ENCODE measurements at places on chromosomes 7 and 10.

GRCh38 chr7:140456551-140457051, 22.7 kb downstream of the MKRN1 start:
- DNase-seq, result no peak

DNA sequence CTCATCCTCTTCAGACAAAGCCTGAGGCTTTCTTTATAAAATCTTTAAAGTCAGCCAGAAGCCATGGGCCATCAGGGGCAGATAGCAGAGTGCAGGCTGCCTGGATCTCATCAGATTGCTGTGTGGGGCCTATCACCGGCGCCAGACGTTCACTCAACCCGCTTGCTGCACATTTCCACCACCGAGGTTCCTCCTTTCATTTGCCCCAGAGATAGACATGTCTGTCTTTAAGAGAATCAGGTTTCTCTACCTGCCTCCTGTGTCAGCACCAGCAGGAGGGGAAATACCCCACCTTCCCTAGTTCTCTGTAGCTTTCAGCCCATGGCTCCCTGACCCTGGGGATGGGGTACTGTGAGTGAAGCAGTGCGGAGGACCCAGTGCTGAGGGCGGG, 22.0 kb downstream of the SLC18A2 start:
- no peak for DNase-seq

DNA sequence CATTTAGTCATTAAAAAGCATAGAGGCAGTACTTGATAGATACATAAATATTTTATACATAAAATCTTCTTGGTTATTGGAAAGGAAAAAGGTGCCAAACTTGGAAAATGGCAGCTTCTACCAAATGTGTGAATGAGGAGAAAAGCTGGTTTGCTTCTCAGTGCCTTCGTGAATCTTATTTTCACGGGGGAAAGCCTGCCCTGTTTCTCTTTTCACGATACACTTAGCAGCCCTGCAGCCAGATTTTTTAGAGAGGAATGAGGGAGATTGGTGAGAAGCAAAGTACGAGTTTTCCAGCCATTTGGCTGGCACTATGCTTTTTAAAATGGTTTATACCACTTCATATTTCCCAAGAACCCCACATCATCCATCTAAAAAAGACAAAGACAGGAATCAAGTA, 22.9 kb upstream of the C1QL3 start:
- DNase-seq, result no peak

- DNase-seq, result no peak
Measured at GRCh38 chr10:114538181-114538906, 119.7 kb downstream of the ABLIM1 start.

DNA sequence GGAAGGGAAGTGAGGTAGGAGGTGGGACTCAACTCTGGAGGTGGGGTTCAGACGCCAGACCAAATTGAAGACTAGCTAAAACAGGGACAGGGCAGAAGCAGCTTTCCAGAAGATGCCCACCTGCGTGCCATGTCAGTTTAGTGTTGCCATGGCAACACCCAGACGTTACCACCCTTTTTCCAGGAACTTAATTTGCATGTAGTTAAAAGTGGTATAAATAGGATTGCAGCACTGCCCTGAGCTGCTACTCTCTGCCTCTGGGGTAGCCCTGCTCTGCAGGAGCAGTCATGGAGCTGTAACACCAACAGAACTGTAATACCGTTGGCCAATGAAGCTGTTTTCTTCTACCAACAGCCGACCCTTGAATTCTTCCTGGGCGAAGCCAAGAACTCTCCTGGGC, 93.8 kb downstream of the PRKCQ start:
- DNase-seq, result no peak

GRCh38 chr10:132385389-132385667, 11.7 kb upstream of the PWWP2B start:
- no peak for DNase-seq

- no peak for DNase-seq
Measured at GRCh38 chr7:58086871-58087535, 637.0 kb downstream of the ZNF716 start.

DNA sequence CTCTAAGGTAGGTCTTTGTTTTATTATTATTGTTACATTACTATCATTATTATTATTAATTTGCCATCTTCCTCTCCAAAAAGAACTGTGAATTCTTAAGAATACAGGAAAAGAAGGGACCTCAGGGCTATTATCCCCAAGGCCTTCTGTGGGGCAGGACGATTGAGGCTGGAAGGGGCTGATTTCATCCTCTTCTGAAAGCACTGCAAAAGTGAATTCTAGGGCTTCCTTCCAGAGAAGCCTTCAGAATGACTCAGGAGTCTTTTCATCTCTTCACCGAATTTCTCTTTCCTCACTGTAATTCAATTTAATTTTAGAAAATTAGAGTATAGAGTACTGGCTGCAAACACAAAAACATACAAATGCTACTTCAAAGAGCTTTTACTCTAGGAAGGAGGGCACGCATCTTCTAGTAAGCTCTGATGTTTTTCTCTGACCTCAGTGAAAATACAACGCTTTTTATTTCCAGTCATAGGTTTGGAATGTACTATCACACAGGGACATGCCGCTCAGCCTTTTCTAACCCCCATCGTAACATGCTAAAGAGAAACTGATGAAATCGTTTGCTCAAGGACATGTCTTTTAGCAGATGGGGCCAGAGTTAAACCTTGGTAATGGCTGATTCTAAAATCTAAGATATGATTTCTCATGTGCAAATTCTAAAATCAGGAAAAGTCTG, 280.2 kb upstream of the PITRM1 start:
- no peak for DNase-seq

GRCh38 chr7:101941481-101942383, 124.3 kb downstream of the CUX1 start:
- DNase-seq, result no peak

- no peak for DNase-seq
Measured at GRCh38 chr10:78749200-78749599, 319.6 kb upstream of the ZMIZ1 start.

- no peak for DNase-seq
Measured at GRCh38 chr7:34338961-34339526, 319.0 kb upstream of the NPSR1 start.

DNA sequence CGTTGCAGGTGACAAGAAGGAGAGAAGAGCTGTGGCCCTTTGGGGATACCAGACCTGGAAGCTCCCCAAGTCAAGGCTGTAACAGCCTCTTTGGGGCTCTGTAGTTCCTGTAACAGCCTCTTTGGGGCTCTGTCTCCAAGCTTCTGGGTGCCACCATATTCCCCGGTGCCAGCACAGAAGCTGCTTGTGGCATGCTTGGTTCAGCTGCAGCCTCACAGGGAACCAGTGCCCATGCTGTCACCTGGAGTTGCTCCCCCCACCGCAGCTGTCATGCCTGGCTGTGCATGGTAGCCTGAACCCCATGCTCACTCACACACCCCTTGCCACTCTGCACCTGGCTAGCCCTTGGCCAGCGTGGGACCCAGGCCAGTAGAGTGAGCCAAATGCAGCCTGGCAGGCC, 109.1 kb downstream of the ELAPOR2 start:
- no peak for DNase-seq

GRCh38 chr10:62424026-62424425, 49.9 kb downstream of the ZNF365 start:
- no peak for DNase-seq

GRCh38 chr7:47551668-47552440, 30.1 kb downstream of the TNS3 start:
- no peak for DNase-seq

DNA sequence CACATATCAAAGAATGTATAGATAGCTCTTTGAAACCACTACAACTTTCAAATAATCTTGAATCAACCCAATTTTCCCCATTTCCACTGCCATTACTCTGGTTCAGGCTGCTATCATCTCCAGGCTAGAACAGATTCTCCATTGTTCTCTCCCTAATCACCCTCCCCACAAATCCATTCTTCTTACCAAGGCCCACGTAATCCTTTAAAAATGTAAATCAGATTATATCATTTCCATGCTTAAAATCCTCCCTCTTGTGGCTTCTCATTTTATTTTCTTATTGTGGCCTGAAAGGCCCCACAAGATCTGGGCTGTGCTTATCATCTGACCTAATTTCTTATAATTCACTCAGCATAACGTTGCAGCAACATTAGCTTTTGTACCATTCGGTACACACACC, 3.0 kb upstream of the PON1 start:
- DNase-seq, result no peak

- DNase-seq, result no peak
Measured at GRCh38 chr7:90944021-90944420, 320.2 kb upstream of the FZD1 start.

GRCh38 chr10:87598700-87599099, 61.0 kb upstream of the PAPSS2 start:
- no peak for DNase-seq
